ENCODE measurements at places on chromosomes 12 and 14. TPM values are rescaled to one million over a fixed set of nuclear protein-coding genes. Genes with fewer than 3 reads are reported as not detected.

Gene CPNE6
- not detected for total RNA-seq

Gene ANO4
- total RNA-seq, result not detected

- no peak for DNase-seq
These were observed 2.0 kb upstream of the PIGH start for GRCh38 chr14:67602076-67602475.

DNA sequence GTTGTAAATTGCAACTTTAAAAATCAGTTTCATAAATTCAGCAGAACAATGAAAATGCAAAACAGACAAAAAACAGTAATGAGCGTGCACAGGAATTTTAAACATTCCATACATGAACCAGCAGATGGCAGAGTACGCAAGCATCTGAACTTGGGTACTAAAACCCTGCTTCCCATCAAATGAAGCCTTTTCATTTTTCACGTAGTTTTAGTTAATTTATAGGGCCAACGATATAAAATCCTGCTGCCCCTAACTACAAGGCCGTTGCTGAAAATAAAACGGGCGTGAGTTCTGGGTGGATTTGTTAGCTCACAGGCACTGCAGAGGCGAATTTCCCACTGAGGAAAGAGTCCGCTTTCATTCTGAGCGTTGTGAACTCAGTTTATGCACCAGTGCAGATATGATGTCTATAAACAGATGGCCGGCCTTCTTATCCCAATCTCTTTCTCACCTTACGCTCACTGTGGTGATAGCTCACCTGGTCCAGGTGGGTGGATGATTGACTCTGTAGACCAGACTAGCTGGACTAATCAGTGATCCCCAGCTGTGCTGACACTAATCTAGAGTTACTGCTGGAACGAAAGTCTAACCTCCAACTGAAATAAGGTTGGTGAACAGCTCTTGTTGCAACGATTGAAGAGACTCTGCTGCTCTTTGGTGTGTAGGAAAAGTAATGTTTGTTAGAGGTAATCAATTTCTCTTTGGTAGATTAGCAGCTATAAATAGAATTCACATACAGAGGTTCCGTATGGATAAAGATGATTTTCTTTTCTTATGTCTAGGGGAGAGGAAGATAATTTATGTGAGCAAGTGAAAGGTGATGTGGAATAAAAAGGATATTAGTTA, 89.2 kb downstream of the PDZRN4 start:
- peak; percentile 58 for DNase-seq

DNA sequence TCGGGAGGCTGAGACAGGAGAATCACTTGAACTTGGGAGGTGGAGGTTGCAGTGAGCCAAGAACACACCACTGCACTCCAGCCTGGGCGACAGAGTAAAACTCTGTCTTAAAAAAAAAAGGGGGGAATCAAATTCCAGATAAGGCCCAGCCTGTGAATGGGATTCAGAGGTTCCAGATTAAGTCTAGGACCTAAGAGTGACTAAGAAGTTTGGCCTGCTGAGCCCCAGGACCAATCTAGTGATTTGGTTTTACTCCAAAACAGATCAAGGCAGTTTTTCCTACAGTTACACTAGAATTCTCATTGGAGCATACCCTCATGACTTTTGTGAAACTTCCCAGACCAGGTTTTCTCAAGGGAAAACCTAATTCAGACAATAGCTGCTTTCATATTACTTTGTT, 22.8 kb downstream of the EXOC5 start:
- no peak for DNase-seq

DNA sequence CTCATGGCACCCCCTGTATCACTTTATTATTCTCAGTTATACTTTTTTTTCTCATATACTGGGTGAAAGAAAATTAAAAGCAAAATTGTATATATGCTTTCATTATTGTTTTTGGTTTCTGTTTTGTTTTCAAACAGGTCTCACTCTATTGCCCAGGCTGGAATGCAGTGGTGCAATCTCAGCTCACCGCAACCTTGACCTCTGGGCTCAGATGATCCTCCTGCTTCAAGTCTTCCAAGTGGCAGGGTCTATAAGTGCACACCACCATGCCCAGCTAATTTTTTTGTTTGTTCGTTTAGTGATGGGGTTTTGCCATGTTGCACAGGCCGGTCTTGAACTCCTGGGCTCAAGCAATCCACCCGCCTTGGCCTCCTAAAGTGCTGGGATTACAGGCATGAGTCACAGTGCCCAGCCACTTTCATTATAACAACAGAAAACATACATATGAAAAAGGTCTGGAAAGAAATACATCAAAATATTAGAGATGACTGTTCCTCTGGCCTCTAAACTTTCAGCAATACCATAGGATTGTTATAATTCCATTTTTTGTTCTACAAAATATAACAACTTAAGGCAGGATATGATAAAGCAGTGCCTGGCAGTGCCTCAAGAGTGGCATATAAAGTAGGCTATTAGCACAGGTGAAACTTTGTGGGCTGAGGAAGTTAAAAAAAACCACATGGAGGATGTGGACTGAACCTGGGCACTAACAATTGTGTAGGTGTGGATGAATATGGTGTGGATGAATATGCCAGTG, 5.8 kb upstream of the NTN4 start:
- no peak for DNase-seq

Gene LUM
- not detected for total RNA-seq

- DNase-seq, result no peak
These were observed 9.0 kb downstream of the PUS1 start for GRCh38 chr12:131938082-131938481.

Gene A2ML1
- total RNA-seq, result not detected

Gene LMBR1L
- total RNA-seq, result 39.9 TPM

Gene DCD
- total RNA-seq, result not detected

- no peak for DNase-seq
These were observed 7.2 kb downstream of the TPCN1 start for GRCh38 chr12:113228394-113229028.

GRCh38 chr12:75337905-75338304, 3.4 kb downstream of the GLIPR1L1 start:
- no peak for DNase-seq

Gene LRP1-AS
- not detected for total RNA-seq

- no peak for DNase-seq
These were observed 94.5 kb downstream of the AACS start for GRCh38 chr12:125159702-125160101.

DNA sequence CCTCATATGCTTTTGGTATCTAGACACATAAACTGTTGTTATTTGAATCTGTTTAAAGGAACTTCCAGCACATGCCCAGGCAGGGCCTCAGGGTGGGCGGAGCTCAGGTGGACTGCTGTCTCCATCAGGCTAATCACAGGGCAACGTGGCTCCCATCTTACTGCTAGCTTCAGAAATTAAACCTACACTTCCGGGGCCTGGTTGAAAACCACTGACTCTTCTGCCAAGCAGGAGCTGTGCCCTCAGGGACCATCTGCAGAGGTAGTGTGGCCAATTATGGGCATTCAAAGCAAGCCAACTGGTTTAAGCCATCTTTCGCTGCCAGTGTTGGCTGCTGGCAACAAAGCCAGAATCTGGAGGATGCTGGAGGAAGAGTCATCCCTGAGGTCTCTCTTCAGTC, 97.5 kb downstream of the TMX1 start:
- no peak for DNase-seq
